ENCODE measurements at places on chromosomes 5 and 9.

DNA sequence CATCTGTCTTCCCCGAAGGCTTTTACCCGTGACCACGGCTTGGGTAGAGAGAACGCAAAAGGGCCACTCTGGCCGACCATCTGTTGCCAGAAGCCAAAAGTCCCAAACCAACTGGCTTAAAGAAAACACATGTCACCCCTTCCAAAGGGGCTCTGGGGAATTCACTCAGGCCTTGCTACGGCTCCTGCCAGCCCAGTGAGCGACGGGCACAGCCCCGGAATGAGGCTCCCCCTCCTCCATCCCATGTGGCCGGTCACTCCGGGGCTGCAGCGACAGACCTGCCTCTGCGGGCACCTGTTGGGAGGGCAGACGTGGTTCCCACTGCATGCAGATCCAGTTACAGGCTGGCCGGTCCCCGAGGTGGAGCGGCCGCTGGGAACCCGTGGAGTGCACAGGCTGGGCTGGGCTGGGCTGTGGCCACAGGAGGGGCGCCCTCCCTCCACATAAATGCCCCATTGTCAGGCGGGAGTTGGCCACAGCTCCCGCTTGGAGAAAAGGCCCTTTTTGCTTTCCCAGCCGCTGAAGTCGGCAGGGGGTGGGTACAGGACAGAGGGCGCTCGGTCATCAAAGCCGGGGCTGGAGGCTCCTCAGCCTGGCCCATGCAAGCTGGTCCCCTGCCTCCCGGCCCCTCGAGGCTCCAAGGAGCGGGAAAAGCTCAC lies 19.9 kb downstream of the NOTCH1 start:
- no peak for DNase-seq

- no peak for DNase-seq
Measured at GRCh38 chr5:83142526-83142925, 65.2 kb downstream of the XRCC4 start.

GRCh38 chr9:128497824-128498610 lies 6.5 kb upstream of the GLE1 start:
- no peak for DNase-seq

DNA sequence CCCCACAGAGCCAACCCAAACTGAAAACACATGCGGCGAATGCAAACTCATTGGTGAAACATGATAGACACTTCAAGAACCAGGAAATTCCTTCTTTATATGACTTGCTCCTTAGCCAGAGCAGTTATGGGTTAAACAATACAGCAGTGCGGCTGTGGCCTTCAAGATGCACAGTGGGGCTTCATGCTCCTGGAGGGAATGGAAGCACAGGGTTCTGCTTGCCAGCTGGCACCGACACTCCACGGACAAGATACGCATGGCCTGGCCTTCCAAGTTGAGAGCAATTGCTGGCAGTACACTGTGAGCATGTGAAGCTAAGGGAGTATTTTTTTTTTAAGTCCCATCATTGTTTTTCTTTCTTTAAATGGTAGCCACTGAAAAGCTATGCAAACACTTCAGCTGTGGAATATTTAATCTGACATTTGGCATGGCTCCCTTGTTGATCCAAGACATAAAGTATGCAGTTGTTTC lies 451.6 kb upstream of the CD180 start:
- DNase-seq = no peak

- no peak for DNase-seq
Measured at GRCh38 chr9:93009337-93010015, 49.0 kb upstream of the SUSD3 start.

GRCh38 chr5:17443333-17444130 lies 54.5 kb upstream of the TAF11L2 start:
- DNase-seq = no peak

- DNase-seq = no peak
Measured at GRCh38 chr5:5192681-5193080, 52.6 kb downstream of the ADAMTS16 start.

DNA sequence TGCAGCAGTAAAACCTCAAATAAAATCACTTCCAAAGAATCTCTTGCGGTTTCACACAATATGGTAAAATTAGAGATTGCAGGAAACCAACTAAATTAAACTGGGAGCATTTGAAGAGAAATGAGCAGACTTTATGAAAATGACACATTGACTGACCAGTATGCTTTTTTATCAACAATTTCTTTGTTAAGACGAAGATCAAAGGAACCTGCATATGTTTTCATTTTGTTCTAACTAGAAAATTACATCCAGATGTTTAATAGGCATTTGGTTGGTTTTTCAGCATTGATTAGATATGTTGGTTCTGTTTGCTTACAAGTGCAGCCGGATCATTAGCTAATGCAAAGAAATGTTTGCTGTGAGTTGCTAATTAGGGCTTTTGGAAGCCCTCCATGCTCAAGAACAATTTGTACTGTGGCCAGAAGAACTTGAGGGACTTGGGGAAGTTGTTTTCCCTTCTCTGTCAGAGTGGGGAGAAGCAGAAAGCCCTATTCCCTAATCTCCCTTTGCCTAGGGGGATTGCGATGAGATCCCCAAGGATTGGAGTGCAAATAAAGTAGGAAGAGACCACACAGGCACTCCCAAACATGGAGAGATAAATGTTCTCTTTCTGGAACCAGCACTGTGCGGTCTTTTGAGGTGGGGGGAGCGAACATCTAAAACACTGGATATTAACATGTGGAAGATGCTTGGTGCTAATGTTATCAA lies 4.5 kb upstream of the TLE1 start:
- DNase-seq = no peak

DNA sequence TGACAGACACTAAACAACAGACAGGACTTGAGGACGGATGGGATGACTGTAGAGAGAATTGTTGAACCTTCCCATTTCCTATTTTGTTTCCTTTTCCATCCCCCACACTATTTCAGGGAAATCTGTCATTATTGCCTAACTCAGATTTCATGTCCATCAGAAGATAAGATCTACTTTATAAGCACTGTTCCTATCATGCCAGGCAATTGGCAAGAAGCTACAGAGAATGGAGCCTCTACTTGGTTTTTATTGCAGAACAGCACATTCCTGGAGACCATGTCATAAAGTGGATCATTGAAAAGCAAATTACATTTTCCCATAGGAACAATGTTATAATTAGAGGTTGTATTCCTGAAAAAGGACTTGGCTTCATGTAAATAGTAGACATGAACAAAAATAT lies 173.7 kb upstream of the KIF2A start:
- DNase-seq = no peak

- no peak for DNase-seq
Measured at GRCh38 chr5:37882636-37883035, 42.8 kb upstream of the GDNF start.

- no peak for DNase-seq
Measured at GRCh38 chr5:80229902-80230255, 26.0 kb downstream of the SERINC5 start.

- no peak for DNase-seq
Measured at GRCh38 chr5:143342607-143343006, 60.9 kb downstream of the NR3C1 start.

All from cortex of kidney (tissue), 1 donor.